ENCODE measurements at places on chromosomes 5 and 9.

GRCh38 chr5:116063950-116064349 lies 20.9 kb upstream of the COMMD10 start:
- DNase-seq = no peak

DNA sequence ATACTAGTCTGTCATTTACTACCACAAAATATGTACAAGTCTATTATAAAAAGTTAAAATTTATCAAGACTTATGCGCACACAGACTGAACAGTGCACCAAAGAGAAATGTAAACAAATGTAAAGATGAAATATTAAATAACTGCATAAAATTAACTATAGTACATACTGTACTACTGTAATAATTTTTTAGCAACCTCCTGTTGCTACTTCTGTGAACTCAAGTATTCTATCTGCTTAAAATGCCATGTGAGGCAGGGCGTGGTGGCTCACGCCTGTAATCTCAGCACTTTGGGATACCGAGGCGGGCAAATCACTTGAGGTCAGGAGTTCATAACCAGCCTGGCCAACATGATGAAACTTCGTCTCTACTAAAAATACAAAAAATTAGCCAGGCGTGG lies 13.8 kb upstream of the ISOC1 start:
- DNase-seq = no peak

DNA sequence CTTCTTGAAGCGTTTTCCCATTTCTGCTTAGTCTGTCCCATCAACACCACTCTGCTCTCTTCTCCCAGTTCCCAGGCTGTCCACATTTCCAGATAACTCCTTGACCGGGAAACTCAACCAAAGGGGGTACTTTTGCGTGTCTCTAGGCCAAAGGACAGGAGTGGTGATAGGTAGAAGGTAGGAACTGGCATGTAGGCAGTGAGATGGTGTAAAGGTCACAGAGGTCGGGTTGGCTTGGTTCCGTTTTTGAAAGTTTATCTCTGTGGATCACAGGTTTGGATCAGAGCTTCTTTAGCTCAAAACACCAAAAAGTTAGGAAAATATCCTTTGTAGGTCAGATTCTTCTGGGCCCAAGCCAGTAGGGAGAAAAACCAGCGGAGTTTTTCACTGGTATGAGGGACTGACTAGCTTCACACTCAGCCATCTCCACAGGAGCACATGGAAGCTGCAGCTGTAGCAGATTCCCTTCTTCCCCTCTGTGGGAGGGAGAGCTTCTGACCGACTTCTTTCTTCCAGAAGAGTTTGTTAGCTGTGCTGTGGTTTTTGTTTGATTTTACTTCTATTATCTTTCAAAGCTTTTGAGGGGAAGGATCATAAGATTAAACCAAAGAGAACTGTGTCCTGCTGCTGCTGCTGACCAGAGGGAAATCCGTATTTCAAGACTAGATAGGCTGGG lies 98.4 kb upstream of the DMRT1 start:
- no peak for DNase-seq

DNA sequence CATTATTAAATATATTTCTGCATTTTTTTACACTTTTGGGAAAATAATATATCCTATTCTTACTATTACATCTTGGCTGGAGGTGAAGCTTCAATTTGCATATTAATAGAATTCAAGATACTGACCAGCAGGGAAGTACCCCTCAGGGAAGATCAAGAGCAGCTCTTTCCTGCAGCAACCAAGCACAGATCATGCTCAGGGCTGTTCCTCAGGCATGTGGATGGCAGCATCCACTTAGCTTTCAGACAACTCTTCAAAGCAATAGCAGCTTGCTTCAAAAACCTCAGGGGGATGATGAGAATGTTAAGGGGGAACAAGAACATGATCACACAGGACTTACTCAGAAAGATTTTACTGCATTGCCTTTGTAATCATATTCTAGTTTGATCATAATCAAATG lies 731.8 kb downstream of the SEMA5A start:
- DNase-seq = no peak

DNA sequence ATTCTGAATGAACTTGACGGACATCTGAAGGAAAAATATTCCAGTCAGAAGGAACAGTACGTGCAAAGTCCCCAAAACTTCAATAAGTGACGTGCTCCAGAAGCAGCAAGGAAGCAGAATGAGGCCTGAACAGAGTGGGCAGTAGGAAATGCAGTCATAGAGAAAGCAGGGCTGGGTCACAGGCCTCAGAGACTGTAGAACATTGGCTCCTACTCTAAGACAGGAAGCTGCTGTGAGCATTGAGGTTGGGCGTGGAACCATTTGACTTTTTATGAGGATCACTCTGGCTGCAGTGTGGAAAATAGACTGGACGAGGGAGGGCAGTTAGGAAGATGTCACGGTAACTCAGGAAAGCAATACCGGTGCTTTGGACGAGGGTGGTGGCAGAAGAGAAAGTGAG lies 64.0 kb downstream of the DOCK8 start:
- DNase-seq = peak; percentile 20

DNA sequence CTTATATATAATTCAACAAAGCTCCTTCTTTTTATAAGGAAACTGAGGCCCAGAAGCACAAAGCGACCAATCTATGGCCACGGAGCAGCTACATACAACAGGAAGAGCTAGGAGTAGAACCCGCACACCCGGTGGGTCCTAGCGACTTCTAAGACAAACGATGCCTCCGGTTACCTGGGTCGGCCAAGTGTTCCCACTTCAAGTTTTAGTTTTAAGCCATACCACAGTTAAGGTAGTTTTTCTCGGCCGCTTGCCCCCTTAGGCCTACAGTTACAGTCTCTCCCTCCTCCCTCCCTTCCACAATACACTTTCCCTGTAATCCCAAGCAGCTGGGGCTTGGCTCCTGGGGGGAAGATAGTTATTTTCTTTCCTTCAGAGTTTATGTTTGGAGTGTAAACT lies 533 bp downstream of the SREK1IP1 start:
- no peak for DNase-seq

GRCh38 chr5:44486591-44486990 lies 97.4 kb upstream of the FGF10 start:
- DNase-seq = no peak

DNA sequence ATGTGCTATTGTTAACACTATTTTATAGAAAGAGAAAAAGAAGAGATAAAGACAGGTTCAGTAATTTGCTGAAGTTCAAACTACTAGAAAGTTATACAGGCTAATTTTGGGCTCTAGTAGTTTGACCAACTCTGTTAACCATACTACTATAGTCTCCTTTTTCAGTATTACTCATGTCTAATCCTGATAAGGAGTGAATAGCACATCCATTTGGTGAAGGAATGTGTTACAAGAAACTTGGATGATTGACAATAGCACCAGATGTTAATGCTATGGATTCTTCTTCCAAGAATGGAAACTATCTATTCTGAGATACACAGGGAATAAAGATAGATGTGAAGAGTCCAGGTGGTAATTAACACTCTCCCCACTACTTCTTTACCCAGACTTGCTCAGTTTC lies 677.3 kb downstream of the PRELID2 start:
- no peak for DNase-seq

- no peak for DNase-seq
Observed at GRCh38 chr5:73218552-73219171, 45.7 kb downstream of the TMEM174 start.

GRCh38 chr9:98775831-98776441 lies 20.4 kb downstream of the ANKS6 start:
- peak; percentile 16 for DNase-seq

- no peak for DNase-seq
Observed at GRCh38 chr5:136492587-136492986, 127.2 kb upstream of the TRPC7 start.

DNA sequence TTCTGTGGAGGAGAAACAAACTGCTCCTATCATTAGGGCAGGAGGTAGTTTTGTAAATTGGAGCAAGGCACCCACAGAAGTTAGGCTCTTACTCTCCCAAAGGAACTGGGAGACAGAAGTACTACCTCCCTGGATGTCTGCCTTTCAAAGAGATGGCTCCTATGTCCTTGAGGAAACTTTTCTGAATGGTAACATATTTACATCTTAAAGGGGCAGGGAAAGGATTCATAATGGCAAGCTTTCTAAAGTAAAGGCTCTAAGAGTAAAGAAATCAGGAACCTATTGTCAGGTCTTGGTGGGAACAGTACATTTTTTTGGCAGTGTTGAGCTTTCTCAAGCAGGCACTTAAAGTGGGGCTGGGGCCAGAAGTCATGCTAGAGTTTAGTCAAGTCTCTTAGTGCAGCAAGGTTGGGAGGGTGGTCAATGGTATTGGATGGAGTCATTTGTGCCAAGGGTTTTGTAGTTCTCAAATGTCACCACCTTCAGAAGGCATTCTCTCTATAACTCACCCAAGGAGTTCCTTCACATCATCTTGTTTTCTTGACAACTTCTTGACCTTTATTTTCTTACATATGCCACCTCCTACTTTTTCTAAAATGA lies 26.3 kb upstream of the NDFIP1 start:
- no peak for DNase-seq

- DNase-seq = no peak
Observed at GRCh38 chr5:38723426-38723825, 122.4 kb upstream of the OSMR start.

GRCh38 chr9:121459513-121459912 lies 40.1 kb downstream of the GGTA1 start:
- DNase-seq = no peak

GRCh38 chr9:108389056-108389455 lies 466.7 kb downstream of the ACTL7B start:
- DNase-seq = no peak

GRCh38 chr9:129698254-129698757 lies 32.9 kb downstream of the PRRX2 start:
- no peak for DNase-seq

- DNase-seq = no peak
Observed at GRCh38 chr5:53983568-53984460, 326.6 kb downstream of the ARL15 start.

- DNase-seq = no peak
Observed at GRCh38 chr5:55081541-55081940, 20.9 kb upstream of the GZMA start.

DNA sequence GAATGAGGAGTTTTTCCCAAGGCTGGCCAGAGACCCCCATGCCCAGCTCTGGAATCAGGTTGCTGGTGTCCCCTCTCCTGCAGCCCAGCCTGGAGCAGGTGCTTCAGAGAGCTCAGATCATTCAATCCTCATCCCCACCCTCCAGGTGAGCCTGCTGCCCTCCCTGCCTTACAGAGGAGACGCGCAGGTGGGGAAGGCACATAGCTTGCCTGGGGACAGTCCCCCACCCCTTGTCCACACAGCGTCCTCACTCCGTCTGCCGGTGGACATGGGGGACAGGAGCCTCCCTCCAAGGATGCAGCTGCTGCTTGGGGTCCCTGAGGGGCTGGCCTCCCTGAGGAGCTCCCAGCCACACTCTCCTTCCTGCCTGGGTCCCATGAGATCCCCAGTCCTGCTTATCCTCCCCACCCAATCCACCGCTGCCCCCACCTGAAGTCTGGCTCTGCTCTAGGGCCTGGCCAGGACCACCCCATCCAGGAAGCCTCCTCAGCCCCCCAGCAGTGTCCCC lies 17.1 kb upstream of the QSOX2 start:
- DNase-seq = no peak

GRCh38 chr9:79912318-79913070 lies 340.7 kb downstream of the TLE4 start:
- DNase-seq = no peak

DNA sequence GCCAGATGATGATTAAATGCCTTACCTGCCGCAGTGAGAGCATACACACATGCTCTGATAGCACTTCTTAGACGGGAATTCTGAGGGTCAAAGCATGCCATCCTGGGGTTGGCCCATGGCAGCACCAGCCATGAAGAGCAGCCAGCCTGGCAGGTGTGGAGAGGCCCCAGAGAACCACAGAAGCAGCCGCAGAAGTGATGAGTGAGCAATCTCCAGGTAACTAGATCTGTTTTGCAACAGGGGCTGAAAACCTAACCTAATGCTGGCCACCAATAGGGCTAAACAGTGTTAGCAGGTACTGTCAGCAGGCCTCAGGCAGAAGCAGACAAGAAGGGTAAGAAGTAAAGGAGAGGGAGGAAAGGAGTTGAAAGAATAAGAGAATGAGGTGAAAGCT lies 33.5 kb upstream of the HOMER1 start:
- no peak for DNase-seq

DNA sequence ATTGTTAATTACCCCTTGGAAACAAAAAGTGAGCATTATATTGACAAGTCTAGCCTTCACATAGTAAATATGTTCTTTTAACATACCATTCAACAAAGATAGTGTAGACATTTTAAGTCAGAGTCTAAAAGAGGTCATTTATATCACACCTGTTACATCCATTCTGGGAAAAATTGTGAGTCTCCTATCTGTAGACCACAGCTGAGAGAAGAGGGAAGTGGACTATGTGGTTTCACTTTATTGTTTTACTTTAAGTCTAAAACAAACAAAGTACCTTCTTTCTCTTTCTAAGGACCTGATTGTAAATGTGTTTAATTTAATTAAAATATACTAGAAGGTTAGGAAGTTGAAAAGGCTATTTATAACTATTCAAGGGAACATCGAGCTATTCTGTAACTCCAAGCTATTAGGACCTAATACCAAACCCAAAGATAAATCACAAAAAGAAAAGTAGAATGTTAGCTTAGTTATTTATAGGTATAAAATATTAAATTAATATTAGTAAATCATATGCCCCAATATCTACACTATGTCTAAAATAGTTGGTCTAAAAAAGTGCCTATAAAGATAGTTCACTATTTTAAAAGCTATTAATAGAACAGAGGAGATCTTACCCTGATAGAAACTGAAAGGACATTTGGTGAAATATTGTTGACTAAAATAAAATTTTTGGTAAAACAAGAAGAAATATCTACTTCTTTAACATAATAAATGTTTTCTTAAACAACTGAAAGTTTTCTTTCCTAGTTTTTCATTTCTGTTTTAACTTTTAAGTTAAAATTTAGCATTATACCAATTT lies 134.9 kb downstream of the TMEM167A start:
- no peak for DNase-seq

- no peak for DNase-seq
Observed at GRCh38 chr5:10757043-10757442, 4.0 kb downstream of the DAP start.

GRCh38 chr9:92808726-92809451 lies 44.3 kb upstream of the BICD2 start:
- peak; percentile 24 for DNase-seq

GRCh38 chr5:67816456-67816855 lies 399.1 kb upstream of the PIK3R1 start:
- no peak for DNase-seq

GRCh38 chr5:138186002-138186447 lies 7.1 kb downstream of the KIF20A start:
- DNase-seq = no peak

DNA sequence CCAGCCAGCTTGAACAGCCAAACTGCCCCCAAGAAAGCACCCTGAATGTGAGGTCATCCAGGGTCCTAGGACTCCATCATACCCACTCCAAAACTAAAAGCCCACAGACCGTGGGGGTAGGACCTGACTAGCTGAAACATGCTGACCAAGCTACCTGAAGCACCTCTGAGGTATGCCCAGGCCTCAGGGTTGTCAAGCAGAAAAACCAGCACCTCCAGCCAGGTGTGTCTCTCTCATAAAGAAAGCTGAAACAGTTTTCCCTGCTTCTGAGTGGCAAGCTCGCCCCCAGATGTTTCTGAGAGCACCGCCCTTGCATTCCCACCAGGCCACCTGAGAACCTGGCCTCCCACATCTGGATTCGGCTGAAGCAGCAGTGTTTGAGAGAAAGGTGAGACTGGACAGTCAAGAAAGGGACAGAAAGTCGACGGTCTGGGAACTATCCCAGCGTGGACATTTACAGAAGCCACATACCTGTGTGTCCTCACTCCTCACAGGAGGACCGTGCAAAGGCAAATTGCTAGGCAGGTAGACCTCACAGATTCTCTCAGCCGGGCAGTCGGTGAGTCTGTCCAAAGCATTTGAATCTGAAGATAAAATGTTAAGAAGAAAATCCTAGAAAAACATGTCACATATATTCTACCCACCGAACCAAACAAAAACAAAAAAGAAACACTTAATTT lies 155.6 kb upstream of the RASEF start:
- DNase-seq = no peak

Data from activated T-cell treated with anti-CD3 and anti-CD28 coated beads, Interleukin-2, amount 50 U/mL, for 4 hours (primary cell).